D341Med (cell line): ENCODE measurements at places on chromosomes 16 and 17.
A peak's percentile ranks its signal among the peaks of the same experiment; 100 is the strongest.

DNA sequence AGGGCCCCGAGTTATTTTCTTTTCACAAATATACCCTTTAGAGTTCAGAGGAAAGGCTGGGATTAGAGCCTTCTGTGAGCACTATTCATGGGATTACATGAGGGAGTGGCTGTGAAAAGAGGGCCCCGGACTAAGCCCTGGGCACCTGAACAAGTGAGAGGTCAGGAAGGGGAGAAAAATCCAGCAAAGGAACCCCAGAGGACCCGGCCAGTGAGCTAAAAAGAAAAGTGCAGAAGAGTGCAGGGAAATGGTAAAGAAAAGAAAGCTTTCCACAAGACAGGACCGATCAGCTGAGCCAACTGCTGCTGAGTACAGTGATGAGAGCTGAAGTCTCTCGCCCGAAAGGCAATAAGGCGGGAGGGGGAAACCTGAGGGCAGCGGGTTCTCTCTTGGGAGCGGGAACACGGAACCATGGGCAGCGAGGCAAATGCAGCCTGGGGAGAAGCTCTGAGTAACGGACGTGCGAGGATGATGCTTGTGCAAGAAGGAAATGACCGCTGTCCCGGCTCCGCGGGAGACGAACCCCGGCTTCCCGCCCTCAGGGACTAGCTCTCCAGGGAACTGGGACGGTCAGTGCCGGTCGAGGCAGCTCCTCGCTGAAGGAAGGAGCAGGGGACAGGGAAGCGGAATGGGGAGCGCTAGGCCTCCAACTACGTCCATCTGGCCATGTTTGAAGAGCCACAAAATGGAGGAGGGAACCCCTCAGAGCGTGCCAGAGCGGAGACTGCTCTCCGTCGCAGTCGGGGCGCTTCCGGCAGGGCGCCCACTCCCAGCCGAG, 665 bp upstream of the ALDH3A2 start:
- peak; percentile 38 for DNase-seq

DNA sequence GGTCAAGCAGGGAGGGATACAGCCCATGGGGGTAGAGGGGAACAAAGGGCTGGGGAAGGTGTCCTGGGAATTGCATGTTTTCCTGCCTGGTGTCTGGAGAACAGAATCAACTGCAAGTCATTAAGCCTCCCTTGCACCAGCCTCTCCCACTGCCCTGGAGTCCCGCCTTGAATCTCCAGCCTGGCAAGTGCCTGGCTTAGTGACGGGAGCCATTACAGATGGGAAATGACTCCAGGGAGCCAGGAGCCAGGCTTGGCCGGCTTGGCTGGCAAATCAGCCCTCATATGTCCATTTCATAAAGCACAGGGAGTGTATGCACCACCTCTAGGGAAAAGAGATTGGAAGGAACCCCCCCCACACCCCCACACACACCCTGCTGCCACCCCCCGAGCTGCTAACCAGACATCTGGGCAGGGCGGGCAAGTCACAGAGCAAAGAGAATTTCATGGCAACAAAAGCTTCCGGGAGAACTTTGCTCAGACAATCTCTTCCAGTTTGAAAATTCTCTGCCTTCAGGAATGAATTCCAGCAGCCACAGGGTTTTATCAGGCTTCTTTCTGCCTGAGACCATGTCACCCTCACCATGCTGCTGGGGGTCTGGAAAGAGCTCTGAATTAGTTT, 127.7 kb downstream of the NTN1 start:
- no peak for DNase-seq

GRCh38 chr17:31452561-31453110, 61.2 kb downstream of the RAB11FIP4 start:
- DNase-seq, result no peak

DNA sequence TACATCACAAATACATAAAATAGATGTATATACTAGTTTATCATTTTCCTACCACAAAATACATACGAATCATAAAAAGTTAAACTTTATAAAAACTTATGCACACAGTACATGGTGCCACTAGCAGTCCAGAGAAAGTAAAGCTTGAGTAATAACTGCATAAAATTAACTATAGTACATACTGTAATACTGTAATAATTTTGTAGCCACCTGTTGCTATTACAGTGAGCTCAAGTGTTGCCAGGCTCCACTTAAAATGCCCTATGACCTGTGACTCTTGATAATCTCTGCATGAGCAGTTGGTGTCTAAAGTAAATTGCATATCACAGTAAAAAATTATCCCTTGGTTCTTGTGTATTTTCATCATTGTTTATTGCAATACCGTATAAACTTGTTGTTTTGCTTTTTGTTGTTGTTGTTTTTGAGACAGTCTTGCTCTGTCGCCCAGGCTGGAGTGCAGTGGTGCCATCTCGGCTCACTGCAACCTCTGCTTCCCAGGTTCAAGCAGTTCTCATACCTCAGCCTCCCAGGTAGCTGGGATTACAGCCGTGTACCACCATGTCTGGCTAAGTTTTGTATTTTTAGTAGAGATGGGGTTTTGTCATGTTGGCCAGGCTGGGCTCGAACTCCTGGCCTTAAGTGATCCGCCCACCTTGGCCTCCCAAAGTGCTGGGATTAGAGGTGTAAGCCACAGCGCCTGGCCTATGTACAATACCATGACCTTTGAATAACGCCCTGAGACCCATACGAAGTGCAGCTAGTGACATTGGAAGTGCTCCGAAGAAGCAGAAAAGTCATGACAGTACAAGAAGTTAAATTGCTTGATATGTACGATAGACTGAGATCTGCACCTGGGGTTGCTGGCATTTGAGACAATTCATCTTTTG, 6.6 kb downstream of the LUC7L3 start:
- no peak for DNase-seq

DNA sequence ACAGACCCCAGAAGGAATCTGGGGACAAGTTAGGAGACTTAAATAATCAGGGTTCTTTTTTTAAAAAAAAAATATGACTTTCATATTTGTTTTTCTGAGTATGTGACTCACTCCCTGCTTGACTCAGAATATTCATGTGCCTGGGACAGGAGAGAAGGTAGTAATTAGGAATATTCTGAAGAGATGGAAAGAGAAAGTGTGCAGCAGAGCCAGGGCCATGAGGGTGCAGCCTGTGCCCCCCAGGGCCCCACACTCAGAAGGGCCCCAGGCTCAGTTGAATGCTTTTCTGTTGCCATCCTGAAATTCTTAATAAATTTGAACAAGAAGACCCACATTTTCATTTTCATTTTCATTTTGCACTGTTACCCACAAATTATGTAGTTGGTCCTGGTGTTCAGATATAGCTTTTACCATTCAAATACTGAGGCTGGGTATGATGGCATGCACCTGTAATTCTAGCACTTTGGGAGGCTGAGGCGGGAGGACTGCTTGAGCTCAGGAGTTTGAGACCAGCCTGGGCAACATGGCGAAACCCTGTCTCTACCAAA, 11.5 kb upstream of the LONP2 start:
- no peak for DNase-seq

GRCh38 chr17:57357392-57357784, 101.1 kb downstream of the MSI2 start:
- DNase-seq, result peak; percentile 63

- no peak for DNase-seq
Observed at GRCh38 chr16:82751020-82751419, 124.3 kb downstream of the CDH13 start.

- no peak for DNase-seq
Observed at GRCh38 chr16:78755751-78756661, 656.6 kb downstream of the WWOX start.

- DNase-seq, result no peak
Observed at GRCh38 chr17:55433029-55433628, 11.5 kb upstream of the MMD start.

- DNase-seq, result no peak
Observed at GRCh38 chr16:12057266-12057665, 80.7 kb downstream of the SNX29 start.

DNA sequence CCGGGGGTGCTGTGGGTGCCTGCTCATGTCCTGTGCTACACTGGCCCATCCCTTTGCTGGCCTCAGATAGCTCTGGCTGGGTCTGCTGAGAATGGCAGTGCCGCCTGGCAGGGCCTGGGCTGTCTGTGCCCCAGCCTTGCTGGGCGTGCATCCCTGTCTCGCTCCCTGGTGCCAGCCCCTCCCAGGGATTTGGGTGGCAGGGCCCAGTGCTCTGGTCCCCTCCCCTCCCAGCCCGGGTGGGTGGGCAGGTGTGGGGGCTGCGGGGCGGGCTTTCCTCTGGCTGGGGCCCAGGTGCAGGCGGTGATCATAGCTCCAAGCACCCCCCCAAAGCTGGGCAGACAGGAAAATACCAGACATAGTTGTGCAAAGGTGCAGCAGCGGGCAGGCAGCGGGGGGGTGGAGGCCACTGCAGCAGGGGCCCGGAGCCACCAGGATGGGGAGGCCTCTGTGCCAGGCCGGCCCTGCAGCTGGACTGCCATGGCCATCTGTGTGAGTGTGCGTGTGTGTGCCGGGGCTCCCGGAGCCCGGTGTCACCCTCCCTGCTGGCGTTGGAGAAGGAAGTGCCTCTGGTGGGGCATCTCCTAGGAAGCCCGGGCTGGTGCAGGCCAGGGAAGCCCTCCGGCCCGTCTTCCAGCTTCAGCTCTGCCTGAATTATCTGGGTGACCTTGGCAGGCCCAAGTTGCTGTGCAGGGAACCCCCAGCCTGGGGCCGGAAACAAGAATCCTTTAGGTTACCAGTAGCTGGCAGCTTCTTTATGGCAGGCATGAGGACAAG, 7.4 kb downstream of the GLIS2 start:
- DNase-seq, result no peak

DNA sequence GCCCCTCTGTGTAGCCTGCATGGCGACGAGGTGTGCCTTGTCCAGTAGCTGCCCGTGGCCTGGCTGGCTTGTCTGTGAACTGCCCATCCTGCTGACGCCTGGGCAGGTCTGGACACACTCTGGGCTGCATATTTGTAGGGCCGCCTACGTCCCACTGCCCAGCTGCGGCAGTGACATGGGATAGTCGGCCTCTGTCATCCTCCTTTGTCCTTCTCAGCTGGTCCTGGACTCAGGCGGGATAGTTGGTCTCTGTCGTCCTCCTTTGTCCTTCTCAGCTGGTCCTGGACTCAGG, 14.5 kb downstream of the CARD14 start:
- DNase-seq, result no peak

GRCh38 chr16:87918866-87919680, 17.3 kb downstream of the CA5A start:
- DNase-seq, result no peak

GRCh38 chr16:66135421-66135831, 231.1 kb upstream of the CDH5 start:
- no peak for DNase-seq
